Esophagus squamous epithelium (tissue), 5 donors: ENCODE measurements at places on chromosomes 11 and 22.

GRCh38 chr11:67997475-67997921 lies 6.4 kb downstream of the UNC93B1 start:
- DNase-seq: no peak

DNA sequence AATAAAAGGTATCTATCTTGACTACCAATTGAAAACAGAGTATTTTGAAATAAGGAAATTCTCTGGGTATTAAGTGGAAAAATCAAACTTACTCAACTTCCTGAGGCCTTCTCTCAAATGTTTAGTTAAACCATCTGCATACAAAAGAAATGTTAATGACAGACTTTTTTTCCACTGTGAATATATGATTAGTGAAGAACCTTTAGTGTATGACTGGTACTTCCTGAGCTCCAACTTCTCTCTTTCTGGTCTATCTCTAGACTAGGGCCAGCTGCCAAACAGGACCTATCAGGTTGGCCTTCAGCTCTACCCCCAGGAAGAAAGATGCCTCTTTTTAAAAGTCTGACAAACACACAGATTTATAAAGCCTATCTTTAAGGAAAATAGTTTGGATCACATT lies 68.8 kb upstream of the SCUBE2 start:
- no peak for DNase-seq

DNA sequence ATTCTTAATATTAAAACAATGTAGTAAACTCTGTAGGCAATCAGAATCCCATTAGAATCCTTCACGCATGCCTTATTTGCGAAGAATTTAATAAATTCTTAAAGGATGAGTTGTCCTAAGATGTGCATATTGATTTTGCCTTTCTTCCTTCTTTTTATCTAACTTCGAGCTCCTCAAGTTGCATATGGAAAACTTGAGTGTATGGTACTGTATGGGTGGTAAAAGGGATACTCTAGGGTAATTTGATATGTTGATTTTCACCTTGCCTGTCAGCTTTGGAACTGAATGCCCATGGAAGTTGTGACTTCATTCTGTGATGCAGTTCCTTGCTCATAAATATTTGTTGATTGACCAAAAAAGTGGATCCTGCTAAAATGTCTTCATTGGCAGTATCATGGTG lies 193.8 kb downstream of the DDX10 start:
- no peak for DNase-seq

DNA sequence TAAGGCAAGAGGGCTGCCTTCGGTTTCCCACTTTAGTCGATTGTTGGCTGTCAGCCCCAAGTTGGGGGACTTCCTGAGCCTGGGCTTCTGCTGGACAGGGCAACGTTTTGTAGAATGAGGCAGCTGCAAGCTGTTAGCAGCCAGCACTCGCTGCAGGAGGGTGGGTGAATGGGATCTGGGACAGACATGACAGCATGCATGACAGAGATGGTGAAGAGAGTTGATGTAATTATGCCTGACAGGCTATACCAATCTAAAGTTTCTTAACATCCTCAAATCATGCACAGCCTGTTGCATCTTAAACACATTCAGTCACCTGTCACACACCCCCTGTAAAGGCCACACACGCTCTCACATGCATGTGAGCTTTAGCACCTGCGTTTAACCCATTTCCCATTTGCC lies 49.2 kb downstream of the CWC15 start:
- DNase-seq: no peak

DNA sequence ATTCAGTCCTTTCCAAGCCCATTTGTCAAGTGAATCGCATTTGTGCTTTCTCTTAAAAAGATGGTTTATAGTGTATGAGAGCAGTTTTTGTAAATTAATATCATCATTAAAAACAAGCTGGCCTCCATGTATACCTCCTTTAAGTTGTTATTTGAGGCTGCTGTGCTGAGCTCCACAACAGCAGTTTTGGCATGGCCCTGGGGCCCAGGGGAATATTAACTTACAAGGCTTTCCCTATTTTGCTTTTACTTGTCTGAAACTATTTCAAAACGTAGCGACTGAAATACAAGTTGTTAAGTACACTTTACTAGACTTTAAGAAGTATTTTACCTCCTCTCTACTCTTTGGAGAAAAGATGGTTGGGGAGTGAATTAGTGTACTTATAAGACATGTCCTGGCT lies 4.9 kb upstream of the BARX2 start:
- DNase-seq: no peak

DNA sequence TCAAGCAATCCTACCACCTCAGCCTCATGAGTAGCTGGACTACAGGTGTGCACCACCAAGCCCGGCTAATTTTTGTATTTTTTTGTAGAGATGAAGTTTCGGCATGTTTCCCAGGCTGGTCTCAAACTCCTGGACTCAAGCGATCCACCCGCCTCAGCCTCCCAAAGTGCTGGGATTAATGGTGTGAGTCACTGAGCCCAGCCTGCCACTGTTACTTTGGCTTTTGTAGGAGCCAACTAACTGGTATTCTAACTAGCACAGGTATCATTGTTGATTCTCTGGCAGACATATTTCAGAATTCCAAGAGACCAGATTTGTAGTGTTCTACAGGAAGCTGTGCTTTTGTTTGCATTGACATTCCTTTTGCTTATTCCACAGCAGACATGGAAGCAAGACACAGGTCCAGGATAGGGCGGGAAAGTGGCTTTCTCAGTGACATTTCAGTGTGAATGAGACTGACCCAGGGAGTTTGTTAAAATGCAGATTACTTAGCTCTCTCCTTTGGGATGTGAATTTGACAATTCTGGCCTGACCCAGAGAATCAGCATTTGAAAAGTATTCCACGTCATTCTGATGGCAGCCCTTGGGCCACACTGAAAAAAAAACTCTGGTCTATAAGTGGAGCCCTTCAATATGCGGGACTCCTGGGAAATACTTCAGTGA lies 52.2 kb upstream of the PAX6 start:
- no peak for DNase-seq

DNA sequence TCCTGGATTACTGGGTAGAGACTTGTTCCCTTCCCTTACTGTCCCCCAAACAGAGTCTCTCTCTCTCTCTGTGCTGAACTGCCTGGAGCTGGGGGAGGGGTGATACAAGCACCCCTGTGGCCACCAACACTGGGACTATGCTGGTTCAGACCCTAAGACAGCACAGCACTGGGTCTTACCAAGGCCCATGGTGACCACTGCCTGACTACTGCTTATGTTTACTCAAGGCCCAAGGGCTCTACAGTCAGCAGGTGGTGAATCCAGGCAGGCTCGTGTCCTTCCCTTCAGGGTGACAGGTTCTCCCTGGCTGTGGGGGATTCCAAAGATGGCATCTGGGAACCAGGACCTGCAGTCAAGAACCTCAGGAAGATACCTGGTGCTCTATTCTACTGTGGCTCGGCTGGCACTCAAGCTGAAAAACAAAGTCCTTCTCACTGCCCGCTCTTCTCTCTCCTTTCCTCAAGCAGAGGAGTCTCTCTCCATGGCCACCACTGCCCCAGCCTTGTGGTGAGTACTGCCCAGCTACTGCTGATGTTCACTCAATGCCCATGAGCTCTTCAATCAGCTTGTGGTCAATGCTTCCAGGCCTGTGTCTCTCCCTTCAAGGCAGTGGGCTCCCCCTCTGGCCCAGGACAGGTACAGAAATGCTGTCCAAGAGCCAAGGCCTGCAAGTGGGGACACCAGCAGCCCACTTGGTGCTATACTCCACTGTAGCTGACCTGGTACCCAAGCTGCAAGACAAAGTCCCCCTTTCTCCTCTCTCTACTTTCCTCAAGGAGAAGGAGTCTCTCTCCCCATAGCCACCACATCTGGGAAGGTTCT lies 41.8 kb upstream of the SHANK2 start:
- DNase-seq: no peak

- DNase-seq: no peak
These were observed 52.2 kb downstream of the C11orf58 start for GRCh38 chr11:16790486-16791190.

DNA sequence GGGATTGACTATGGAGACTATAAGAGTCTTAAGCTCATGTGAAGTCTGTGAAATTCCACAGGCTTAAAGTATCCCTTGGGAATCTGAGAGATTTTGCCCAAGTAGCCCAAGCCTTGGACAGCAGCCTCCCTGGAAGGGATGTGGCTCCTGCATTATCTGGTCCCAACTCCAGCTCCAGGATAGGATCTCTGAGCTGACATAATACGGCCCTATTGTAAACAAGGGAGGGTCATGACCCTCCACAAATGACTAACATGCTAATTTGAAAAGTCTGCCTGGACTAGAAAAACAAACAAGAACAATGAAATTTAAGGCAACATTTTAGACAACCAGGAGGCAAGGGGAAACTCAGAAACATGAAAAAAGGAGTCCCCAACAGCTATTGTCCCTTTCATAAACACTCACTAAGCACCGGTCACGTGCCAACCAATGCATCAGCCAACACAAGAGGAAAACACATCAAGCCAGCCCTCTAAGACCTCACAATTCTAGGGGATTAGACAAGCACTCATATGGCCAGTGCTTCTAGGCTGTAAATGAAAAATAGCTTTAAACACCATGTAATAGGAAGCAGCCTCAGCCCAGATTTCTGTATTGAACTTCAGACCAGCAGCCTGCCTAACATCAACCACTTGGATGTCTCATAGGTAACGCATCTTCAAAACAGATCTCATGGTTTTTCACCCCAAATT lies 101.2 kb upstream of the TIMP3 start:
- no peak for DNase-seq

DNA sequence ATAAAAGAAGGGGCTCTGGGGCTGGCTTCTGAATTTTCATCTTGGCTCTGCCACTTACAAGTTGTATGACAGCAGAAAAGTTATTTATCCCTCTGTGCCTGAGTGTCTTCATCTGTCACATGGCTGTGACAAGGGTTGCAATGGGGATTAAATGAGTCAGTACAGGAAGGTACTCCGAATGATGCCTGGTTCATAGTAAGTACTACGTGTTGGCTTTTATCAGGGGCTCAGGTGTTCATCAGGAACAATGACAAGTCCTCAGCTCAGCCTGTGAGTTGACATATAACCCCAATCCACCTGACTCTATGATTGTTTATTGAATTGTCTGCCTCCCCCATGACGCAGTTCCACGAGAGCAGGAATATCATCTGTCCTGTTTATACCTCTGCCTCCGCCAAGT lies 45.7 kb downstream of the PAMR1 start:
- no peak for DNase-seq

DNA sequence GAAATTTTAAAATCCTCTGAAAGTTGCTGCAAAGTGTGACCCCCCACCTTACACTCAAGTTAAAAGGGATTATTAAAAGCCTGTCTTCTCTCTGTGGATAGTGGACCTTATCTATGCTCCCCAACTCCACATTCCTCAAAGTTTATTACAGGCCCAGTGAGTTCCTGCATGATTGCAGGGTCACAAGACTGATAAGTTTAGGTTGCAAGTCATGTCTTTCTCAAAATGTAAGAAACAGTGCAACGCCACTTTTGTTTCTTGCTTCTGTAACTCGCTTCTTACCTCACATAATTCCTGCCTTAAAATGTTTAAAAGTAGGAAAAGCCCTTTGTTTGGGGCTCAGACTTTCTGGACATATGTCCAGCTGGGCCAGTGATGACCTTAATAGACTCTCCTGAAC lies 38.4 kb upstream of the GLYAT start:
- DNase-seq: no peak

DNA sequence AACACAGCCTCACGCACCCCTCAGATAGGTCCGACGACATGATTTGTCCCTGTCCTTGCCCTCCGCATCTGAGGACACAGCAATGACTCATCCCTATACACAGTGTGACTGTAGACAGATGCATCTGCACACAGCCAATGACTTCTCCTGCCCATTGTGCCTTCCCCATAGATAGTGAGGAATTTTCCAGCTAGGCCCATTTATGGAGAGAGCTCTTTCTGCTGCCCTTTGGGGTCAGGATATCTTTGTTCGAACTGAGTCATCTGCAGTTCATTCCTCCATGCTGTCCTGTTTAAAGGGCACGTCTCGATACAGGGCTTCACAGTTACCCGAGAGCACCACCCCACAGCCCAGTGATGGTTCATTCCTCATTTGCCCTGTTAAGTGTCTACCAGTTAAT lies 96.7 kb downstream of the LARGE1 start:
- no peak for DNase-seq

- DNase-seq: no peak
These were observed 279.6 kb upstream of the PITPNB start for GRCh38 chr22:28198692-28199091.

GRCh38 chr11:63504933-63505586 lies 824 bp upstream of the LGALS12 start:
- no peak for DNase-seq

GRCh38 chr11:92776676-92777075 lies 192.8 kb upstream of the MTNR1B start:
- DNase-seq: no peak

DNA sequence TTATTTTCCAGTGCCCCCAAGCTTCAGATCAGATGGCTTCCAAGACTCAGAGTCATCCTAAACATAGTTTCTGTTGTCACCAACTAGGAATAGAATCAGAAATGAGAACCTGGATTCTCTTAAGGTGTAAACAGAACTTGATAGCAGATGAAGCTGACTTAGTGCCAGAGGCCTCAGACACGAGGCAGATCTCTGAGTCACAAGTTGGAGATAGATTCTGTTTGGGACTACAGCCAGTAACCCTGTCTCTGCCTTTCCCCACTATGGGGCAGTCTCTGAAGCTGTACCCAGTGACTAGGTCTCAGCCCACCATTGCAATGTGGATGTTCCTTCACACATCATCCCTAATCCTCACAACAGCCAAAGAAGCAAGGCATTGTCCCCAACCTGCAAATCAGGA lies 25.4 kb downstream of the NEU3 start:
- no peak for DNase-seq

DNA sequence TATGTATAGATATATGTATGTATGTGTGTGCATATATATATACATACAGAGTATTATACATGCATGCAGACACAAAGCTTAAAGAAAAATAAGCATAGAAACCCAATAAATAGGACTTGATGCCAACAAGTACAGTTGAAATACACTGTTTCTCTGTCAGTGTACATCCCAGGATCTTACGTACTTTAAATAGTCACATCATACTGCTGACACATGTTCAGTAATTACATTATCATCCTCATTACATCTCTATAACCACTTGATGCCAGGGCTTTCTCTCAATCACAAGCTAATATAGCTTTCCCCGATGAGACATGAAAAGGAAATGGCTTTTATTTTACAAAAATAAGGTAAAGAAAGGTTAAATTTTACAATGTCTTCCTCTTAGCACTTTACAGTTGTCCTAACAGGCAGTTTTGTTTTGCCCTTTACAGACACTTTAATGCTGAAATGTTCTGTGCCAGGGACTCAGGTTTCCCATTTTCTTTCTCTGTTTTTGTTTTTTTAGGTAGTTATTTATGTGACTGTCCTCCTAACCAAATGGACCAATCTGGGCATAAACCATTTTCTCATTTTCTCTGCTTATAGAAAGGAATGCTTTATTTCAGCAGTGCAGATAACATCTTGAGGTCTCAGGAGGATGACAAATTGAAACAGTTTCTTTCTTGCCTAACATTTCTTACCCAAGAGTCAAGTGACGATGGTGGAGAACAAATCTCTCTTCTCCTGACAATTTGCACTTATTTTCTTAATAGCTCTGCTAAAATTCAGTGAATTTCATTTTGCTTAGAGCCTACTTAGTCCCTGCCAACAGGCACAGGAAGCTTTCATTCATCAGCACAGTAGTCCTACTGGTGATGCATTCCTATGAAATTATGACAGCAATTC lies 350.2 kb downstream of the TTC28 start:
- DNase-seq: no peak

- no peak for DNase-seq
These were observed 30.4 kb downstream of the PAMR1 start for GRCh38 chr11:35494957-35495490.
